Glutamatergic neuron (in vitro differentiated cells): ENCODE measurements at places on chromosomes 5 and 9. TPM values are rescaled to one million over a fixed set of nuclear protein-coding genes. Genes with fewer than 3 reads are reported as not detected.

Gene CSF1R
- total RNA-seq = not detected

- DNase-seq = no peak
Measured at GRCh38 chr5:131460867-131461572, 174.0 kb downstream of the RAPGEF6 start.

Gene CCNO
- not detected for total RNA-seq

- no peak for DNase-seq
Measured at GRCh38 chr5:145247745-145248040, 587.4 kb downstream of the PRELID2 start.

DNA sequence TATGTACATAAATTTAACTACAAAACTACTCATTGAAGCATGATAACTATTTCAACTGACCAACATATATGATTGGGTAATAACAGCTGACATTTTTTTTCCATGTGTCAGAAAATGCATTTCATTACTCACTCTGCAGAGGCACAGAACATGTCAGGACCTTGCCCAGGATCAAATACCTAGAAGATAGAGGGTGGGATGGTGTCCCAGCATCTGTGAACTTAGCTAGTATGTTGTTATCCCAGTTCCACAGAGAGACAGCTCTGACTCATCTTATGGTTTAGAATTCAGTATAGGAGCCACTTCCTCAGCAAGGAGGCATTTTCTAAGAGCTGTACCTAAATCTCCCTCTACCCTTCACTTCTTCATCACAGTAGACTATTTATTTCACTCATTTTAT is 1198.6 kb upstream of the ACO1 start:
- no peak for DNase-seq

Gene RICTOR
- 39.3 TPM for total RNA-seq

DNA sequence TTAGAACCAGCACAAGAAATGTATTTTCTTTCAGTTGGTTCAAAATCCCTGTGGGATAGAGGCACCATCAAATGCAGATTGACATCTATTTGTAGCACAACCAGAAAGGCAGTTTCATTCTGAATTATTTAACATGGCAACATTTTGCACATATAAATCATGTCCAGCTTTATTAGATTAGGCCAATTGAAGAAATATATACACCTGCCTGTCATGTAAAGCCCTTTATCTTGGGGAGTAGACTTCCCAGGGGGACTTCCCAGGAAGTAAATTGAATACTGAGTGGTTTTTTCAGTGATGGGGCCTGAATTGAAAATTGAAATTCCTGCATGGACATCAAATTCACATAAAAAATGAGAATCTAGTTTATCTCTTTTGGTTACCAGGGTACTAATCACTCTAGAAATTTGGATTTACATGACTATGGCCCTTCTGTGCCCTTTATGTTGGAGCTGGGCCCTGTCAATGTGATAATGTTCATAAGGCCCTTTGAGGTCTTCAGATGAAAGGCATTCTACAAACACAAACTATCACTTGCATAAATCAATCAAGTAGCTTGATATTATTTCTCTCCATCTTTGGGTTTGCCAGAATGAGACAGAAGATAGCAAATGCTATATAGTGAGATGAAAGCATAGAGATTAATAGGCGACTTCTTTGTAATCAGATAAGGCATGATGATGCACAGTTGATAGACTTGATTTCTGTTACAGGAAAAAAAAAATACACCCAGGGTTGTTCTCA is 26.2 kb upstream of the ZNF608 start:
- no peak for DNase-seq

Gene SLC46A2
- not detected for total RNA-seq

DNA sequence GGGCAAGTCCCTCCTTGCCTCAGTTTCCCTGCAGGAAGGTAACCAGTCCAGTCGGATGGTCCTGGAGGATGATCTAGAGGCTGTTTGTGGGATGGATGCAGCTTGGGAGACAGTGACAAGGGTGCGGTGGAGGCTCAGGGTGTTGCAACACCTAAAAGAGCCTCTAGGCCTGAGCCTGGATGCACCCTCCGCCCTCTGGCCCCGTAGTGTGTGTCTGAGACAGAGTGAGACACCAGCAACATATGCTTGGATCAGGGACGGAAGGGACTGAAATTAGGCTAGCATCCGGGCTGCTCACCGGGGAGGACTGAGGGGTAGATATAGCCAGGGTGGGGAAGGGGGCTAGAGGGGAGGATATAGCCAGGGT is 1.1 kb downstream of the CRAT start:
- DNase-seq = peak; percentile 73

Gene GZMA
- not detected for total RNA-seq

DNA sequence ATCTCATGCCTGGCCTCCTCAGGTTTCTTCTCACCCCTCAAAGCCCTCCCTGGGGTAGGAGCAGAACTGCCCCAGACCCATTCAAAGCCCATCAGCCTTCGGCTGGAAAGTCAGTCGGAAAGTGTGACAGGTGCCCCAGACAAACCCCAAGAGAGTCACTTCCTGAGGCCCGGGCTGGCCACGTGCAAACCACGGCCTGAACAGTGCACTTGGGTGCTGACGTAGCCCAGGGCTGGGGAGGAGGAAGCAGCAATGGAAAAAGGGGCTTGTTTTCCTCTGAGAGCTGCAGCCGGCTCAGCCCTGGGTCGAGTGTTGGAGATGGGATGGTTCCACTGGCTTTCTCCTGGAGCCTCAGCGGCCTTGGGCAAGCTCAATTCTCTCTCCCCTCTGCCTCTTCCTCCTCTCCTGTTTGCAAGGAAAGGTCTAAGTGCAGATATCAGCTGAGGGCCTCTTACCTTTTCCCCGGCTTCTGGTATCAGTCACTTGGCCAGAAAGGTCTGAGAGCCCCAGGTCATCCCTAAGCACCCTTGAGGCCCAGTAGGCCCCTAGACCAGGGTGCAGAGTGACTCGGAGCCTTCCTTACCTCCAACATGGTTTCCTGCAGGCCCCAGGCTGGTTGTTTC is 5.9 kb upstream of the EGR1 start:
- DNase-seq = no peak

- DNase-seq = no peak
Measured at GRCh38 chr9:100071271-100071670, 27.5 kb downstream of the ERP44 start.

DNA sequence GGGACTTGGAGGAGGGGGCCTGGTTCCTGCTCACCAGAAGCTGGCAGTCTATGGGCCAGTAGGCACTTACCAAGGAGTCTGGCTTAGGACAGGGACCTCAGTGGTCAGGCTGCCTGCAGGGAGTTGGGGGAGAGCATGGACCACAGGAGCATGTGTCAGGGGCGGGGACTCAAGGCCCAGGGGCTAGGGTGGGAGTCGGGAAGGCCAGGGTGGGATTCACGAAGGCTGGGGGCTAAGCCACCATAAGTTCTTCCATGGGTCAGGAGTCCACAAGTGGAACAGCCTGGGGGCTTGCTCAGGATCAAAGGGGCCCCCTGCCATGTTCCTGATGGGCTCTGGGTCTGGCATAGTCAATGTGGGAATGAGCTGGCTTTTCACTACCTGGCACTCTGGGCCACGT is 11.5 kb upstream of the SLC25A48 start:
- DNase-seq = no peak

- DNase-seq = no peak
Measured at GRCh38 chr9:133306242-133307204, 29.5 kb downstream of the SURF6 start.

Gene RPL7A
- 1,442 TPM for total RNA-seq

GRCh38 chr5:140966293-140967225 is at the start of gene PCDHAC2:
Gene PCDHAC2 (plus strand): TSS chr5:140966476. CDS start chr5:140966767, 291 bp downstream.
- peak; percentile 75 for DNase-seq

Gene PRDM9
- total RNA-seq = not detected

DNA sequence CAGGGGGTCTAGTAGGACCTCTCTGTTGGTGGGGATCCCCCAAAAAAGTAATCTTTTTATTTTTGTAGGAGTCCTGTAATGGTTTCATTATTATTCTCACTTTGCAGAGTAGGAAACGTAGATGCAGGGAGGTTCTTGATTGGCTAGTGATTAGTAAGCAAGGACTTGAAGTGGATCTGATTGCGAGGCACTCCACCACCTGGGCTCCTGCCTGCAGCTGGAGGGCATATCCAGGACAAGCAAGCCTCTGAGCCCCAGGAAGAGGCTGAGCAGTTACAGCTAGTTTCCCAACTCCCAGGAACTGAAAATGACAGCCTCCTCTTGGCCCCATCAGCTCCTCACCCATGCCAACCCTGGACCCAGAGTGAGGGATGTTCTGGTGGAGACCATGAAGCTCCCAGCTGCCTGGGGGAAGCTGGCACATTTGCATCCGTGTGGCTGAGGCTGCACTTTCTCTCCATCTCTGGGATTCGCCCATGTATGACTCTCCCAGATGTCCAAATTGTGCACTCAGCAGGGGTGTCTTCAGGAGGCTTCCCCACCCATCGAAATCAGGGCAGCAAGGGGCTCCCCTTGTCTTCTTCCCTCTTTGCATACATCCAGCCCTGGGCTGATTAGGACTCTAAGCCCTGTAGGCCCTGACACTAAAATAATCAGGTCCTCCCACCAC is 10.2 kb downstream of the KCNIP1 start:
- no peak for DNase-seq

DNA sequence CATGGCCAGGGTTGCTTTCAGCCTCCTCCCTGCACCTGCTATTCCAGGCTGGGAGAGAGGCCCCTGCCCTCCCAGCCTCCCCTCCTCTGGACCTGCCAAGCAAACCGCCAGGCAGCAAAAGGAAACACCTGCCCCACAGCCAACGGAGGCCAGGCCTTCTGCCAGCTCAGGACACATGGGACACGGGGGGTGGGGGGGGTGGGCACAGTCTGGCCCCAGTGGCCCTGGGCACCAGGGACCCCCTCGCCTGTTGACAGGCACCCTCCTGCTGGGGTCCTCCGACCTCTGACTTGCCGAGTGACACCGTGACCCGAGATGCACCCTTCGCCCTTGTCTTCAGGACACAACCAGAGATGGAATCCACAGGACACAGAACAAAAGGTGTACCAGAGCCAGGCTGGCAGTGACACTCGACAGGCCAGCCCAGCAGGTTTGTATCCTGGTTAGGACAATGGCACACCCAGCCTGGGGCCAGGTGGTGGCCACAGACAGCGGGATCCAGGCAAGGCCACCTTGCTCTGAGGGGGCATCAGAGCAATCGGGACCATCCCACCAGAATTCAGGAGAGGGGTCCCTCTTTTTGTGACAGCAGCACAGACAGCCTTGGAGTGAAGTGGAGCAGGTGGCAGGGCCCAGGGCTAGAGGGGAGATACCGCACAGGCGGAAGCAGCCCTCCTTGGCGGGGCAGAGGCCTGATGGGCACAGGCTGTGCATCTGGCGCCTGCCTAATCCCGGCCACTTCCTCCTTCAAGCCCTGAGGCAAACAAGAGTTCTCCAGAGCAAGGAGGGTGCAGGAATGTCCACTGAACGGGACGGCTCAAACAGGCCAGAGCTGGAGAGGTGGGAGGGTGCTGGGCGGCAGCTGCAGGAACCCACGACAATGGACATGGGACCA is 1.3 kb upstream of the TMEM210 start:
- no peak for DNase-seq

- no peak for DNase-seq
Measured at GRCh38 chr5:178372142-178372571, 139.6 kb upstream of the PHYKPL start.

Gene FAM169A
- 9.5 TPM for total RNA-seq

GRCh38 chr9:110767559-110768063 is 99.0 kb downstream of the MUSK start:
- no peak for DNase-seq

Gene CDH9
- total RNA-seq = 3.6 TPM

- DNase-seq = no peak
Measured at GRCh38 chr5:80357671-80358070, 37.9 kb downstream of the SPZ1 start.

Gene BRINP1
- total RNA-seq = 14.0 TPM

Gene PKD2L2
- total RNA-seq = not detected

DNA sequence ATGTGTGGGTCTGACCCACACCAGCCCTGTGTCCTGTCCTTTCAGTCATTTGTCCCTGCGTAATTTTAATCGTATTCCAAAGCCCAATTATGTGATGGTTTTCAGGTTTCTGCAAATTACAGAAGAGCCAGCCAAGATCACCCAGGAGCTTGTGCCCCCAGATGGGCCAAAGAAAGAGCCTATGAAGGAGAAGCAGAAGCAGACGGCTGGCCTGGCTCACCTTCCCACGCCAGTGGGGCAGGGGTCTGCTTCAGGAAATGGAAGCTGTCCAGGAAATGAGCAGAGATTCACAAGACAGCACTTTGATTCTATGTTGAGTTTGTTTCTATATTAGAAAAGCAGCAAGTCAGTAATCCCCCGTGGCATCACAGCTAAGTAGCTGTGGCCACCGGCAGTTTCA is 11.7 kb downstream of the S1PR3 start:
- DNase-seq = no peak

DNA sequence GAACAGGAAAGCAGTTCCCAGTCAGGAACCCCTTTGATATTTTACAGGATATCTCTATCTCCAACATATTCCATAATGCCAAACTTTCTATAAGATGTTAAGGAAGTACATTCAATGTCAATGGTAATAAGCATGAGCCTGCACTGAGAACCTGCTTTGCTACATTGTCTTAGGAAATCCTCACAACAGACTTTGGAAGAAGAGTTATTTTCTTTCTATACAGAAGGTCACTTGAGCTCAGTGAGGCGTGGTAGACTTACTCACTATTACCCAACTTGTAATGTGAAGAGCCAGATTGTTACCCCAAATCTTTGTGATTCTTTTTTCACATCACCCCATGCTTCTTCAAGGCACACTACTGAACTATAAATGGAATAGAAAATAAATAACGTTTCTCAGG is 435.9 kb downstream of the DNAH5 start:
- DNase-seq = no peak

- no peak for DNase-seq
Measured at GRCh38 chr9:95148208-95148520, 169.3 kb downstream of the FANCC start.

DNA sequence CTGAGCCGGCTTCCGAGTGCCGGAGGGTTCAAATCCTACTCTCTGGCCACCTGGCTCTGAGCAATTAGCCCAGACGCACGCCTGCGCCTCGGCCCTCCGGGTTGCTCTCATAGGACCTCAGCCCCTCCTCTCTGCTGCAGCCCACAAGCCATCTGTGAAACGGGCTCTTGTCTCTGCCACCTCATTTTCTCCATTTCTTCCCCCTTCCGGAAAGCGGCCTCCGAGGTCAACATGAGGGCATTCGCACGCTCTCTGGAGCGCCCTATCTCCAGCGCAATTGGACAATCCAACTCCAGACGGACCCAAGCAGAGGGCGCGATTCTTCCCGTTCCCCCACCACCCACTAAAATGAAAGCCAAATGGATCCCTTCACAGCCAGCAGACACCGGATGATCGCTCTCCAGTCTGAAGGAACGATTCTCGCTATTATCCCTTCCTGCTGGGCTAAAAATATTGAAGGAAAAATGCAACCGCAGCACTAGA is 41.5 kb downstream of the VAV2 start:
- peak; percentile 73 for DNase-seq

GRCh38 chr5:54603372-54603771 is 85.8 kb downstream of the SNX18 start:
- no peak for DNase-seq

- no peak for DNase-seq
Measured at GRCh38 chr5:161266954-161267353, 279.6 kb downstream of the GABRB2 start.
